ENCODE measurements at places on chromosomes 1 and 21.

GRCh38 chr1:43990271-43991199 is 864 bp upstream of the CCDC24 start:
- H3K27me3 ChIP-seq = no peaks in the 10 kb centered on the region
- DNase-seq = peak; percentile 32
- H3K36me3 ChIP-seq = no peaks in the 10 kb centered on the region
- H3K27ac ChIP-seq = peak overlapping the region; percentile 84

- no peaks in the 10 kb centered on the region for H3K27me3 ChIP-seq
- DNase-seq = no peak
- H3K4me1 ChIP-seq = peaks cover under 1% of the 10 kb centered on the region
These were observed 315.4 kb downstream of the ADGRL2 start for GRCh38 chr1:82116105-82116504.

DNA sequence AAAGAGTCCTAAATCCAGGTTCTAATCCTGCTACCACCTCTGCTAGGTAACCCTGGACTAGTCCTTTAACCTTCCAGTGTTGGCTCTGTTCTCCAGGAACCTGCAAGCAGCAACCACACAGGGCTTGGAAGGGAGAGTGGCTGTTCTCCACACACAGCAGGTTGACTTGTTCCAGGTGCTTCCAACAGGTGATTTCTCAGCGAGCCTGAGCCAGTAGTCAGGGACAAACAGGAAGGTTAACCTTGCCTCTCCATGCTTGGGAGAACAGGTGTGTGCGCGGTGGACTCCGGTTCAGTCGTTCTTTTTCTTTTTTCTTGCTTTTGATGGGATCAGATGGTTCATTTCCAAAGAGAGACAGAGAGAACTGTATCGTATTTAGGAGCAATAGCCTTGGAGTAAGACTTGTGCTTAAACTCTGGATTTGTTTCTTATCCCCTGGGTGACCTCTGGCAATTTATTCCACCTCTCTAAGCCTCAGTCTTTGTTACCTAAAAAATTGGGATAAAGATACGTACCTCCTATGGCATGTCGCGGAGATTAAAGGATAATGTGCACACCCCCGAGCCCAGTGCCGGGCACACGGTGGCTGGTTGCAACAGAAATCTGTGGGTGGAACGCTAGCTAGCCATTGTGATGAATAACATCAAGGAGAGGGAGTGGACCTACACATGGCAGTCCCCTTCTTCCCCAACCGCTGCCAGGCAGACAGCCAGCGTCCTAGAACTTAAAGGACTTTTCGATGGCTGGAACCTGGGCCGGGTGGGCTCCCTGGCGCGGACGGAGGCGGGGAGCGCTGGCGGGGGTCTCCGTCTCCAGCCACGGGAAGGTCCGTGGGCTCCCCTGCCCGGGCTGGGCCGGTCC is 583 bp upstream of the CACHD1 start:
- H3K27me3 ChIP-seq = no peaks in the 10 kb centered on the region
- H3K27ac ChIP-seq = peak overlapping the region; percentile 88
- no peaks in the 10 kb centered on the region for H3K36me3 ChIP-seq
- H3K4me3 ChIP-seq = peak overlapping the region; percentile 79
- H3K4me1 ChIP-seq = peaks cover 31% of the 10 kb centered on the region

GRCh38 chr1:217253985-217254384 is 376.9 kb downstream of the GPATCH2 start:
- no peaks in the 10 kb centered on the region for H3K36me3 ChIP-seq
- H3K4me3 ChIP-seq = no peak overlapping the region
- H3K4me1 ChIP-seq = no peaks in the 10 kb centered on the region
- H3K27me3 ChIP-seq = no peaks in the 10 kb centered on the region
- H3K27ac ChIP-seq = no peak overlapping the region

All from body of pancreas (tissue), 4 donors.